Neuronal stem cell (in vitro differentiated cells): ENCODE measurements at places on chromosomes 6 and 20.

GRCh38 chr20:36035745-36036144 is 67.4 kb downstream of the CNBD2 start:
- DNase-seq: no peak

- no peak for DNase-seq
Observed at GRCh38 chr6:10451828-10452509, 37.1 kb upstream of the TFAP2A start.

DNA sequence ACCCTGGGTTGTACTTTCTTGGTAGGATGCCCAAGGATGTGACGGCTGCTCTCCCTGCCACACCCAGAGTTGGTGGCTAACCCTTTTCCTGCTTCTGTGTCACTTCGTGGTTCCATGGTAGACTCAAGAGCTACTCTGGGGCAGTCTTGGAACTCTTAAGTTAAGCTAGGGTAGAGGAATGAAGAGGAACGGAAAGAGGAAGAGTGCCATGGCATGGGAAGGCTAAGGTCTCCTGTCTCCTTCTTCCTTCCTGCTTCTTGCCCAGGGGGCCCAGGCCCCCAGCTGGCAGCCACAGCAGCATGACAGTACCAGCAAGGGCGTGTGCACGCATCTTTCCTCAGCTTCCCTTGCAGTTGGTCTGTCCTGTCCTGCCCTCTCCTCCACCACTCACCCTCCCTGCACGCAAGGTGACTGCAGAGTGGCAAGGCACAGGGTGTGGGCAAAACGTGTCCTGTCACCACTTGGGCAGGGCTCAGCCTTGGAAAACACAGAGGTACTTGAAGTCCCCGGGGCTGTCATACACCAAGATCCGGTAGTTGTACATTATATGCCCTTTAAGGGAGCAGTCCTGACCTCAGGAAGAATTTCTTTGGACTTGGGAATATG is 39.8 kb upstream of the TGM3 start:
- DNase-seq: no peak

- no peak for DNase-seq
Observed at GRCh38 chr20:58001381-58001780, 227.1 kb downstream of the ANKRD60 start.

DNA sequence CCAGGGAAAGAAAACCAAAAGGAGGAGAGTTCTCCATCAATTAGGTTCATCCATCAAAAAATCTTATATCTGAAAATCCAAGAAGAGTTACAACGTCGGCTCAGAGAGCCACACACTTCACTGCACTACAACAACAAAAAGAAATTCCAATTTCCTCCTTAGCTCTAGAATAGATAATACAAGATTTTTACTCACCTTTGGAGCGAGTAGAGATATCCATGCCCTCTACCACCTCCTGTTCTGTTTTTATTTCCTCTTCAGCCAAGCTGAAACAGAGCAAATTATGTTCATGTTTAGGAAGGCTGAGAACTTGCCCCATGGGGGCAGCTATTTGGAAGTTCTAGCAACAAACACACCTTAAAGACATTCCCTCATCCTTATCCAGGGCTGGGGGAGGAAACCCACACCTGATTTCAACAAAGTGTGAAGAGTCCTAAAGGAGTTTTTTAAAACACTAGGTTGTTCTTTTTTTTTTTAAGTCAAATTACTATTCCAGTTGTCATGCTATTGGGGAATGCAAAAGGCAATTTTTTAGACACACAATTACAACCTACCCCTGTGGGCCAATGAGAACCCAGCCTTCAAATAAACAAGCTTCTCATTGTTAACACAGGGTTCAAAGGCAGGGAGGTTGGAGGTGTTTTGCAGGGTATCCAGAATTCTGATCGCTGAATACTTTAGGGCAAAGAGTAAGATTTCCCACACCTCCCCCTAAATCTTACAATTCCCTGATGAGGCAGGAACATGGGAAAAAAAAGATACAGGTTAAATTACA is 8.7 kb downstream of the ZMYND8 start:
- DNase-seq: no peak

GRCh38 chr20:52422574-52423336 is 231.2 kb upstream of the ZFP64 start:
- DNase-seq: no peak

- DNase-seq: peak; percentile 37
Observed at GRCh38 chr6:123062670-123063069, 66.6 kb downstream of the CLVS2 start.

GRCh38 chr6:55239099-55239498 is 64.8 kb downstream of the HCRTR2 start:
- DNase-seq: no peak
